ENCODE measurements at places on chromosomes 13 and 19.

DNA sequence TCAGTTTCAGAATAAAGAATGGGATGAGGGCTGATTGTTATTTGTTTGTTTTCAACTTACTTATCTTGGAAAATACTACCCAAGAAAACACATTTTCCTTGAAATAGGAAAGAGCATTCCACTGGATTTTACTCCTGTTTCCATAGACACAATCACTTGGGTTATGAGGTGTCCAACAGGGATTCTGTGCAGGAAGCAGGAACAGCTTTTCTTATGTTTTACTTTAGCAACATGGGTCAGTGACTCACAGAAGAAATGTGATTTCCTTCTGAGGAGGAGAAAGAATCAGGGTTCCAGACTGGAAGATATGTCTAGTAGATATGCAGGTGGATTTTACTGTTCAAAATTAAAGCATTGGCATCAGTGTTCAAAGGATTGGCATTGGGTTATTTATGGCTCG lies 180.8 kb upstream of the GPC6 start:
- DNase-seq = no peak

- DNase-seq = no peak
These were observed 5.7 kb upstream of the ATF5 start for GRCh38 chr19:49923055-49924003.

- no peak for DNase-seq
These were observed 429.1 kb upstream of the ARGLU1 start for GRCh38 chr13:106996867-106997618.

- DNase-seq = no peak
These were observed 205.3 kb downstream of the HS6ST3 start for GRCh38 chr13:96294930-96295881.

GRCh38 chr19:55640043-55640576 lies 692 bp upstream of the ZNF580 start:
- no peak for DNase-seq

Data from PC-9 (cell line).